Hematopoietic multipotent progenitor cell treated with erythropoietin and hydrocortisone succinate and interleukin-3 and kit ligand, for 4 days (in vitro differentiated cells): ENCODE measurements at places on chromosomes 1 and 21.

DNA sequence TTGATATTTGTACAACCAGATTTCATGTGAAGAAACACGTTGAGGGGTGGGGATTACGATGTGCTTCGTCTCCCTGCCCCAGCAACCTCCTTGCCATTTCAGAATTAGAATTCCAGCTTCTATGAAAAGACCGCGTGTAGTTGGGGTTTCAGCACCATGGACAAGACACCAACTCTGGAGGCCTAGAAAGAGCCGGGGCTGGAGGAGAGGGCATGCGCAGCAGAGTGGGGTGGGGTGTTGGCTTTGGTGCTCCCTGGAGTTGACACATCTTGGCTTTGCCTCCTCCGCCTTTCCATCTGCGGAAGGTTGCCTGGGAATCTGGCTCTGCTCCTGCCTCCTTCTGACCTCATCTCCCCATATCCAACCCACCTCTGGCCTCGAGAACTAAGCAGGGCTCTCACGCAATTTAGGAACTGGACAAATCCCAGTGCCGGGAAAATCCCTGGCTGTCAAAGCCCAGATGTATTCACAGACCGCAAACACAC lies 11.8 kb downstream of the HTR6 start:
- peak; percentile 83 for DNase-seq

- DNase-seq = no peak
Measured at GRCh38 chr1:65505547-65506300, 85.3 kb downstream of the LEPR start.

GRCh38 chr1:6490181-6491080 lies 1.0 kb downstream of the PLEKHG5 start:
- DNase-seq = peak; percentile 71

- no peak for DNase-seq
Measured at GRCh38 chr21:18677632-18678031, 274.0 kb upstream of the TMPRSS15 start.

- no peak for DNase-seq
Measured at GRCh38 chr21:42618707-42619102, 34.7 kb upstream of the PDE9A start.

GRCh38 chr1:36091698-36092097 lies 3.0 kb downstream of the ADPRS start:
- DNase-seq = no peak

DNA sequence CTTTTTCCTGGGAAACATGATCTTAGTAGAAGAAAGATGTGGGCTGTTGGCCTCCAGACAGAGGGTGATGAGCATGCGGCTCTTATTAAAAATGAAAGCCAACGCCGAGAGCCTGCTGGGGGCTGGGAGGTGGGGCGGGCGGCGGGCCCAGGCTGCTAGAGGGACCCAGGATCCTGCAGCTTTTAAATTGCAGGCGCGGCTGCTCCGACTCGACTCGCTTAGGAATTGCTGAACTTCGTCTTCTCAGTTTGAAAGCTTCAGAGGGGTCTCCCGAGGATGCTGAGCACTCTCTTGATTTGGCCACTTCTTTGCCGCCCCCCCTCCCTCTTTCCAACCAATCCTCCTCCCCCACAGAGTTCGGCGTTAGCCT lies 1.2 kb downstream of the AGPAT3 start:
- peak; percentile 69 for DNase-seq

- no peak for DNase-seq
Measured at GRCh38 chr21:45280969-45281368, 6.7 kb downstream of the POFUT2 start.

- no peak for DNase-seq
Measured at GRCh38 chr1:200887772-200888348, 6.8 kb upstream of the INAVA start.

DNA sequence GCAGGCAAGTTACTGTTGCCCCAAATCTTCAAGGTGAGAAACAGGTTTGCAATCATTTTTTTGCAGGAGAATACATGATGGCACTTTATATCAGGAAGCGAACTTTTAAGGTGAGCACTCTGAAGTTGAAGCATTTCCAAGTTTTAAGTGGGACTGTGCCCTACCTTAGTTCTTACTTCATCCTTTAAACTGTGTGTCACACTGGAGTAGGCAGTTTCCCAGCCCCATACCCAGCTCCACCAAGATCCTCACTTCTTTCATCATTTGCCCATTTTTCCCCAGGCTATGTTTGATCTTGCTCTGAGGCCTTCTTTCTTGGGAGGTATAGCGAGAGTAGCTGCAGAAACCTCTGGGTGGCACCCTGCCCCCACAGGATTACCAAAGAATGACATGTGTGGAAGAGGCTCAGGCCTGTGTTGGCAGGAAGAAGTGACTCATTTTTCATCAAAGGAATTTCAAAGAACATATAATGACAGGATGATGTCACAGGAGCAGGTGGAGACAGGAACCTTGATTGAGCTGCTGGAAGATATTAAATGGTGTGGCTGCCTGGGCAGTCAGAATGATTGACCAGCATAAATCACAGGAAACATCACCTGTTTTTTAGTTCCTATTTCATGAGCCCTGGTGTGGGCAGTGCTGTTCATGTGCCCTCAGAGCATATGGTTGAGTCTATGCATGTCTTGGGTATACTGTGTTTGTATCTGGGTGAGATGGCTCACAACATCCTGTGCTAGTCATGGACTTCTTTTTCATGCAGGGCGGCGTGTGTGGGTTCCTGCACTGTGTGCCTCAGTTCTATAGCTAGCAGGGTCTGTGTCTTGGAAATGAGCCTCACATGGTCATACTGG lies 20.8 kb upstream of the MACF1 start:
- peak; percentile 89 for DNase-seq

- DNase-seq = no peak
Measured at GRCh38 chr1:169681140-169681539, 30.3 kb downstream of the SELL start.

GRCh38 chr1:26159743-26160039 lies 812 bp downstream of the FAM110D start:
- no peak for DNase-seq

DNA sequence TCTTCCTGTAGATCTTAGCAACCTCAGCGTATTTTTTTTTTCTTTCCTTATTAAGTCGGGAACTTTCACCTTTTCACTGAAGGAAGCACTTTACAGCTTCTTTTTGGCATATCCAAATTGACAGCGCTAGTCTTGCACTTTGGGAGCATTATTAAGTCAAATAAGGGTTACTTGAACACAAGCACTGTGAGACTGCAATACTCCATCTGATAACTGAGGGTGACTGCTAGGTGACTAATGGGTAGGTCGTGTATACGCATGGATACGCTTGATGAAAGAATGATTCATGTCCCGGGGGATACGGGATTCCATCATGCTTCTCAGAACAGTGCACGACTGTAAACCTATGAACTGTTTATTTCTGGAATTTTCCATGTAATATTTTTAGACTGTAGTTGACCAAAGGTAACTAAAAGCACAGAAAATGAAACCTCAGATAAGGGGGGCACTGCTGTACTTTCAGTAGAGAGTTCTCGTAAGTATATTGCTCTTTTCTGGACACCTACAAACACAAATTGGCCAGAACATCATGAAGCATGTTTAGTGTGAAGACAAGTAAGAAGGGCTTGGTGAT lies 364.7 kb downstream of the SMYD3 start:
- no peak for DNase-seq

GRCh38 chr1:111542187-111542586 lies 38.8 kb upstream of the ADORA3 start:
- no peak for DNase-seq

- DNase-seq = no peak
Measured at GRCh38 chr21:39217356-39218081, 34.3 kb upstream of the PSMG1 start.

GRCh38 chr1:103561643-103562395 lies 9.6 kb upstream of the AMY2B start:
- DNase-seq = peak; percentile 64

DNA sequence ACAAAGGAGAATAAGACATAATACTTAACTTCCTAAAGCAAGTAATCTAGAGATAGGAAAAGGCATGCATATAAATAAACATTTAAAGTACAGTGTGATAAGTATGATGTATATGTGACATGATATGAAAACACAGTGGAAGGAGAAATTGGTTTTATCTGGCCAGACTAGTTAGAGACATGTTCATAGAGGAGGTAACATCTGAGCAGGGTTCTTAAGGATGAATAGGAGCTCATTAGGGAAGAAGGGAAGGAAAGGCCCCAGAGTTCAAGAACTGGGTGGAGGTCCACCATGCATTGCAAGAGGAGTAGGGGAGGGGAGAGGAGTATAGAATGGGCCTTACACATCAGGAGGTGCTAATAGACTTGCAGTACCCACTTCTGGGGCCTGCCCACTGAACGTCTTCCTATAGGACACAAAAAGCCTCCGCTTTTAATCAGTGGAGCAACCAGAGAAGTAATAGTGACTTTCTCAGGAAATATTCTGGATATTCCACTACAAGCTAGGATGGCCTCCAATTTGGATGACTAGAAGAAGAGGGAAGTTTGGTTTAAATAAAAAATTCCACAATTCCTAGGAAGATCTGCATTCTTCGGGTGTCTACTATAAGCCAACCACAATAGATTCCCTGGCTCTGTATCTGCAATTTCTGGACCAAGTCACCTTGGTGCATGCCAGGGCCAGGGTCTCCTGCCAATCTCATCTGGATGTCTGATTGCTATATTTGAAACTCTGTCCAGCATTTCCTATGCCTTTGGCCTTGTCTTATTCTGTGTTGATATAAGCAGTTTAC lies 41.9 kb downstream of the NGF start:
- DNase-seq = no peak

DNA sequence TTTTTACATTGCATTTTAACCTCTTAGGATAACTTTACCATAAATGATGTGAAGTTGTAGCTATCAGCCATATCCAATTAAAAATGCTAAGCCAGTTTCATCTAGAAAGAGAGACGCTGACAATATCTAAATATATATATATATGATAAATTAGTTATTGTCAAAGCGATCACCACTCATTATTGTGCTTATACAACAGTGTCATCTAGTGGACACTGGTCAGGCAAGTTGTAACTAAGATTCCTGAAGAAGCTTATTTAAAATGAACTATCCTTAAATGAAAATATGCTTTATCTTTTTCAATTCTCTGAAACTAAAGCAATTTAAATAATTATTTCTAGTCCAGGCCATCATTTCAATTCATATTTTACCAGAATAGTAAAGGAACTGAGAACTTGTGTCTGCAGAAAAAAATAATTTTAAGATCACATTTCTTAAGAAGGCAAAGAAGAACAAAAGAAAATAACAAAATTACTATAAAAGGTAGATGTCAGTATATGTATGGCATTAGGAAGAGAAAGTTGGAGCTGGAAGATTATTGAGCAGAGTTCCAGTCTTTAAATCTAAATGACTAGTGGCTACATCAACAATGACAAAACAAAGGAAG lies 193.3 kb upstream of the SNX7 start:
- DNase-seq = peak; percentile 73

- DNase-seq = no peak
Measured at GRCh38 chr1:172229942-172230341, 190.5 kb upstream of the C1orf105 start.

- DNase-seq = no peak
Measured at GRCh38 chr1:38932571-38932970, 9.1 kb downstream of the RHBDL2 start.

- no peak for DNase-seq
Measured at GRCh38 chr1:226958300-226958699, 18.2 kb downstream of the COQ8A start.

DNA sequence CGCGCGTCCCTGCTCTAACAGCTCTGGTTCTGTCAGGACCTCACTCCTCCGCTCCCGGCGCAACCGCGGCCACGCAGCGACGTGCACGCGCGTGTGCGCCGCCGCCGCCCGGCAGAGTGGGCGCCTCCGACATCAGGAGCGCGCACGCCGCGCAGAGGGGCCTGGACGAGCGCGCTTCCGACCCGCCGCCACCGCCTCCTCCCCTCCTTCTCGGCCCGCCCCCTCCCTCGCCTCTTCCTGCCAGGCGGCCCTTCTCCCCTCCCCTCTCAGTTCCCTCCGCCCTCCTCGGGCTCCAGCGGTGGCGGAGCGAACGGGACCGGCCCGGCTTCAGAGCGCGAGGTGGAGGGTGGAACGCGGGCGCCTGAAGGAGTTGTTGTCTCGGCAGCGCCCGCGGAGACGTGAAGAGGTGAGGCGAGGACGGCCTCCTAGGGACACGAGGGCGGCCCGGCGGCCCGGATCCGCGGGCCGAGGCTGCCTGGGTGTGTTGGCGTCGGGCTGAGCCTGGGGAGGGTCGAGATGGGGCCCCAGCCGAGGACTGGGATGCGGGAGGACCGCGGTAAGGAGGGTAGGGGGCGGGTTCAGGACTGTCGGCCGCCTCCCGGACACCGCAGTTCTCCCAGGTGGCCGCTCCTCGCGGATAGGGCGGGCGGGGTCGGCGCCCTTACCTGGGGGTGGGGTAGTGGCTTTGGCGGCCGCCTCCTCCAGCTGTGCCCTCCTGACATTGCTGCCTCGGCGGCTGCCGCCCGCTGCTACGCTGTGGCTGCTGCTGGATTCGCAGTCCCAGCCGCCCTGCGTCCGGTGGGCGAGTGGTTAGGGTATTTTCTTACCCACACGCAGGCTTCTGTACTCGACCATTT lies at the start of gene RABGAP1L:
Gene RABGAP1L (plus strand): TSS at position 269 of the 857 bp plus-strand sequence.
- peak; percentile 98 for DNase-seq

- no peak for DNase-seq
Measured at GRCh38 chr21:45262041-45262581, 25.6 kb downstream of the POFUT2 start.

DNA sequence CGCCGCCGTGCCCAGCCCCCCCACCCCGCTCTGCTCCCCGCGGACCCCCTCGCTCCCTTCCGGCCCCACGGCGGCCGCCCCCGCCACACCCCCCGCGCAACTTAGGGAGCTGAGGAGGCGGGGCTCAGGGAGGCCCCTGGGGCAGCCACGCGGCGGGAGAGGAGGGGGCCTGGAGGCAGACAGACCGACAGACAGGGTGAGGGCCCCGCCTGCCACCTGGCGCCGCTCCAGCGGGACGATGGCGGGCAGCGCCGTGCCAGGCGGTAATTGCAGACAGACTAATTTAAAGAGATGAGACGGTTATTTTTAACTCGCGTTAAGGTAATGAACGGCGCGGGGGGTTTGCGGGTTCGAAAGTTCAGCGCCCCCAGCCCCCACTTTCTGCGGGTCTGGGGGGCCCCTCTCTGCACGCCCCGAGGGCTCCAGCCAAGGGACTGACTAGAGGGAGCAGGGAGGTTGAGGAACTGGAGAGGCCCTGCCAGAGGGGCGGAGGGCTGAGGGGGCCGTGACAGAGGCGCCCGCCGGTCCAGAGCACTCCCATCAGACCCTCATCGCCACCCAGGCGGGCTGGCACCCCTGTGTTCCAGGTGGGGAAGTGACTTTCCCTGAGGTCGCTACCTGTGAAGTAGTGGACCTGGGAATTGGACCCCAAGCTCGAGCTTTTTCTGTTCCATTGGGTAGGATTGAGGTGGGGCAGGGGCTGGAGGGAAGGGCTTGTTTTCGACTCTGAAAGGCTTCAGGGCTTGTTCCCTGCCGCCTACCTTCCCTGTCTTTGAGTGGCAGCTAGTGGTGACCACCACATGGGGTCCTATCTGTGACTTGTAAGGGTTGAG lies 5.4 kb downstream of the FOXO6 start:
- DNase-seq = peak; percentile 61

DNA sequence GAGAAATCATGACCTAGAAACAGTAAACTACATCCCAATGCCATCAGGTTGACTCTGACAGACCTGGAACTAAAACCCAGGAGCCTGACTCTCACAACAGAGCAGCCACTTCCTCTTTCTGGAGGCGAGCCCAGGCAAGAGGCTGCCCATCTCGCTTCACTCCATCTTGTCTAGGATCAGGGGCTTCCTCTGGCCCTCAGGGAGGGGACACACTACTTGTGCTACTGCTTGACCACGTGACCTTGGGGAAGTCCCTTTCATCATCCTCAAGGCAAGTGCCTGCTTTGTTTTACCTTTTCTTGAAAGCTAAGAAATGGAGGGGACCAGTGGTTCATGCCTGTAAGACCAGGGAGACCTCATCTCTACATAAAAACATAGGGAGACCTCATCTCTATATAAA lies 2.6 kb upstream of the TENT5B start:
- DNase-seq = peak; percentile 71
